Fibroblast of skin of right biceps (primary cell): ENCODE measurements at places on chromosomes 11 and 22.

DNA sequence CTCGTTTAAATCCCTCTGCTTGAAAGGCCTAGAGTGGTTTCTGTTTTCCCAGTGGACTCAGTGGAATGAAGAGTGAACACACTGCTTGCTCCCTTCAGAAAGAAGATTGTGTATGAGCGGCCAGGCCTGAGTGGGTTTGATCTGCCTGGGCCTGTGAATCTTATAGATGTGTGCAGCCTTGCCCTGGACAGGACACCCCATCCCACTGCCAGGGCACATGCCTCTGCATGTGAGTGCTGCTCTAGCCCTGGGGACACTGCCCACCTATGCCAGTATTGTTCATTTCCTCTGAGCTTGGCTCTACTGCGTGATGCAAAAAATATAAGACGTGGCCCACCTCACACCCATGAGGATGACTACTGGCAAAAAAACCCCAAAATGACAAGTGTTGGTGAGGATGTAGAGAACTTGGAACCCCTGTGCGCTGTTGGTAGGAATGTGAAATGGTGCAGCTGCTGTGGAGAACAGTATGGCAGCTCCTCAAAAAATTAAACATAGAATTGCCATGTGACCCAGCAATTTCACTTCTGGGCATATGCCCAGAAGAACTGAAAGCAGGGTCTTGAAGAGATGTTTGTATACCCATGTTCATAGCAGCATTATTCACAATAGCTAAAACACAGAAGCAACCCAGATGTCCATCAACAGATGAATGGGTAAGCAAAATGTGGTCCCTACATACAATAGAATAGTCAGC lies 27.3 kb upstream of the NECTIN1 start:
- no peak for DNase-seq

GRCh38 chr11:70577258-70577603 lies 178.9 kb downstream of the CTTN start:
- DNase-seq, result no peak

GRCh38 chr11:119509282-119509841 lies 86.4 kb upstream of the THY1 start:
- DNase-seq, result peak; percentile 82

DNA sequence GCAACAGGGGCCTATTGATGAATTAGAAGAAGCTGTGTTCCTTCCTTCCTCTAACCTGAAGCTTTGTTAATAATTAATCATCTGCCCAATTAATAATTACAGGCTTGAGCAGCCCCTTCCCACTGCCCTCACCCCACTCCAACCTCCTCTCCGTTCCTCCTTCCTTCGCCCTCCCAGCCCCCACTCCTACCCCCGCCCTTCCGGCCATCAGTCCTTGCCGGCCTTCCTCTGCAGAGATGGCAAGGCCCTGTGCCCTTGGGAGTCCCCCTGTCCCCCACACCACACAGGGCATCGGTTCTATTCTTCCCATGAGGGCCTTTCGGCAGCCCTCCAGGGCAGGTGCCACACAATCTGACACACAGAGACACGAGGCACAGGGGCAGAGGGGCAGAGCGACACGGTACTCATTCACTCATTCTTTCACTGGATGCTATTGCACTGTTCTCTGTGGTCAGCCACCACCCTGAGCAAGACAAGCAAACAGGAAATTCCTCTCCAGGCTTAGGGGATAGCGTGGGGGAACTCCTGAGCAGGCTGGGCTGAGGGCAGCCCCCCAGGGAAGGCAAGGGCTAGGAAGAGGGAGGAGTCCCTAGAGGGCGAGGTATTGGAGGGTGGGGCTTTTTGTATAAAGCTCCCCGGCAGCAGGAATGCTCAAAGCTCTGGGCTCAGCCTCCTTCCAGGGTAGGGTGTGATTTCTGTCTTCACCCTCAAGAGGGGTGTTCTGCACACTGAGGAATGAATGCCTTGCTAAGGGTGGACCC lies 14.7 kb downstream of the MGAT3 start:
- DNase-seq, result peak; percentile 71

DNA sequence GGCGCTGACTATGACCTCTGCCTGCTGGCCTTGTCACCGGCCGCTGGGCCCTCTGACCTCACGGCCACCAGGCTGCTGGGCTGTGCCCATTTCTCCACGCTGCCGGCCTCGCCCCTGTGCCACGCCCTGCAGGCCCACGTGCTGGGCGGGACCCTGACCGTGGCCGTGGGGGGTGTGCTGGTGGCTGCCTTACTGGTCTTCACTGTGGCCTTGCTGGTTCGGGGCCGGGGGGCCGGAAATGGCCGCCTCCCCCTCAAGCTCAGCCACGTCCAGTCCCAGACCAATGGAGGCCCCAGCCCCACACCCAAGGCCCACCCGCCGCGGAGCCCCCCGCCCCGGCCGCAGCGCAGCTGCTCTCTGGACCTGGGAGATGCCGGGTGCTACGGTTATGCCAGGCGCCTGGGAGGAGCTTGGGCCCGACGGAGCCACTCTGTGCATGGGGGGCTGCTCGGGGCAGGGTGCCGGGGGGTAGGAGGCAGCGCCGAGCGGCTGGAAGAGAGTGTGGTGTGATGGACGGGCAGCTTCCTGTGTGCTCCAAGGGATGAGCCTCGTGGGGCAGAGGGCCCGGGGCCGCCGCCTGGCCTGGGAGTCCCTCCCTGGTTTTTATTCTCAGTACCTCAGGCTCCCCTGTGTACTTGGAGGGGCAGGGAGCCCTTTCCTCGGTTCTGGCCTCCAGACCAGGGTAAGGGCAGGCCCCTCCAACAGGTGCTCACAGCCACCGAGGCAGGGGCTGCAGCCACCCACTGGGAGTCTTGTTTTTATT lies 3.0 kb downstream of the LRFN4 start:
- no peak for DNase-seq
